Progenitor cell of endocrine pancreas (in vitro differentiated cells): ENCODE measurements at places on chromosomes 3 and 15. TPM values are rescaled to one million over a fixed set of nuclear protein-coding genes. Genes with fewer than 3 reads are reported as not detected.

The FURIN gene
- total RNA-seq, result 64.1 and 64.8 TPM in 2 replicates

The TEX55 gene
- total RNA-seq, result not detected in 2 replicates

The CCDC54 gene
- total RNA-seq, result not detected in 2 replicates

The SOX14 gene
- not detected in 2 replicates for total RNA-seq

The SERPINI2 gene
- total RNA-seq, result 1.8 and 2.0 TPM in 2 replicates

DNA sequence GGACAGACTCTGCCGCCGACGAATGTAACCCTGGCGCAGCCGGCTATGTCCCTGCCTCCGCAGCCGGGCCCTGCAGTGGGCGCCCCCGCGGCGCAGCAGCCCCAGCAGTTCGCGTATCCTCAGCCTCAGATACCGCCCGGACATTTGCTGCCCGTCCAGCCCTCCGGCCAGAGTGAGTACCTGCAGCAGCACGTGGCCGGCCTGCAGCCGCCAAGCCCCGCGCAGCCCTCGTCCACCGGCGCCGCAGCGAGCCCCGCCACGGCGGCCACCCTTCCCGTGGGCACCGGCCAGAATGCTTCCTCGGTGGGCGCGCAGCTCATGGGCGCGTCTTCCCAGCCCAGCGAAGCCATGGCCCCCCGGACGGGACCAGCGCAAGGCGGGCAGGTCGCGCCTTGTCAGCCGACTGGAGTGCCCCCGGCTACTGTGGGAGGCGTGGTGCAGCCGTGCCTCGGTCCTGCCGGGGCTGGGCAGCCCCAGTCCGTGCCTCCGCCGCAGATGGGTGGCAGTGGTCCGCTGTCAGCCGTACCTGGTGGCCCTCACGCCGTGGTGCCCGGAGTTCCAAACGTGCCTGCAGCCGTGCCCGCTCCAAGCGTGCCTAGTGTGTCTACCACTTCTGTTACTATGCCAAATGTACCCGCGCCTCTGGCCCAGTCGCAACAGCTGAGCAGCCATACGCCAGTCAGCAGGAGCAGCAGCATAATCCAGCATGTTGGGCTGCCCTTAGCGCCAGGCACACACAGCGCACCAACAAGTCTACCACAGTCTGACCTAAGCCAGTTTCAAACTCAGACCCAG, 2.4 kb downstream of the TSC22D2 start:
- peak; percentile 10 for DNase-seq

GRCh38 chr3:152317956-152318355, 49.2 kb downstream of the MBNL1 start:
- DNase-seq, result no peak

- DNase-seq, result peak; percentile 34
These were observed 660 bp downstream of the NECTIN3 start for GRCh38 chr3:111072031-111072921.

- no peak for DNase-seq
These were observed 19.9 kb downstream of the CYP8B1 start for GRCh38 chr3:42855547-42856380.

DNA sequence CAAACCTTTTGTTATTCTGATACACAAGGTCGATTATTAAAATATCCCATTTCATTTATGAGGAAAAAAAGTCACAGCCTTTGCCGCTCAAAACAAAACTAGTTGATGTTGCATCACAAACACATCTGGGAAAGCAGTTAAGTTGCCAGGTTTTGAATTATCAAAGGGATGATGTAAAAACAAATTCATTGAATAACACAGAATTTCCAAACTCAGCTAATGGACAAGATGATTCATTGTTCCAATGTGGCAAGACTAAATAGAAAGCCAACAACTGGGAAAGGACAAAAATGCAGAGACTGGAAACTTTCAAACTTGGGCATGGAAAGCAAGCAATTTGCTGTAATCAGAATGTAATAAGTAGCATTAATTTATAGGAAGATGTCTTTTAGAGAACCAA, 610.0 kb upstream of the ZNF385D start:
- no peak for DNase-seq

DNA sequence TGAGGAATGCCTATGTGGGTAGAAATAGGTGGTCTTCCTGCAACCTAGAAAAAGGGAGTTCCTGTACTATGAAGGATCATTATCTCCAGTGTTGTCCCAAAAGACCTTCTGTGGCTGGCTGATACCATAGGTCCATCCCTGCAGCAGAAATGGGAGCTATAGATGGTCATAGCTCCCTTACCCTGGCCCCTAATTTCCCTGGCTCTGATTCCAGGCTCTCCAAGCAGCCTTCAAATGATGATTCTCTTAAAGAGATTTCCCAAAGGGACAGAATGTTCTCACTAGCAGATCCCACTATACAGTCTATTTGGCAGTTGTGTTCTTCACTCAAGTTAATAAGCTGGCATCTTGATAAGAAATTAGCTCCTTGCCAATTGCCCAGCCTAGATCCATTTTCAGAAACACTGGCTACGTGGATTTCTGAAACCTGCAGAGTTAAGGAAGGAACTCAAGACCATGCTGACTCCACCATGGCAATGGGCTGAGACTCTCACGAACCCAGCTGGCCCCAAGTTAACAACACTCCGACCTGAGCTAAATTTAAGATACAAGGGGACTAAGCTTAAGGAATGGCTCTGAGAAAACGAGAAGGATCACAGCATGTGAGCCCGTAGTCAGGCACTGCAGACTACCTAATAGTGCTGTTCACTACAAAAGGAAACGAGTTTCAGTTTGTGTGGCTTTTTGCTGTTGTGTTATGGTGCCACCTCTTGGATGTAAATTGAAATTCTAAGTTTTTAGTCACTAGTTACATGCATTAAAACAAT, 11.4 kb downstream of the C15orf40 start:
- no peak for DNase-seq

- DNase-seq, result no peak
These were observed 8.5 kb downstream of the CALML4 start for GRCh38 chr15:68196445-68197169.
